NCI-H1436 treated with DMSO at 0.1 percent for 48 hours (cell line): ENCODE measurements at places on chromosomes 7 and 10.

DNA sequence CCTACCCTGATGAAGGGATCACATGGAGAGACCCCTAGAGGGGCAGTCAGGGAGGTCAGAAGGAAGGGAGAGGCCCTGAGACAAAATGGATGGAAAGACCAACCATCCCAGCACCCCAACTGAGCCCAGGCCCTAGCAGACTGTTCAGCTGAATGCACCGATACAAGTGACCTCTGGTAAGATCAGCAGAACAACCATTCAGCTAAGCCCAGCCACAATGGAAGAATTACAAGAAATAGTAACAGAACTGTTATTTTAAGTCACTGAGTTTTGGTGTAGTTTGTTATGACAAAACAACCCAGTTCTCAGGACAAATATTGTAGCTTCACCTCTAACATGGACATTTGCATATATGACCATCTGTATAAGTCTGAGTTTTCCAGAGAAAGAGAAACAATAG is 210.4 kb upstream of the SVIL start:
- no peak for DNase-seq

DNA sequence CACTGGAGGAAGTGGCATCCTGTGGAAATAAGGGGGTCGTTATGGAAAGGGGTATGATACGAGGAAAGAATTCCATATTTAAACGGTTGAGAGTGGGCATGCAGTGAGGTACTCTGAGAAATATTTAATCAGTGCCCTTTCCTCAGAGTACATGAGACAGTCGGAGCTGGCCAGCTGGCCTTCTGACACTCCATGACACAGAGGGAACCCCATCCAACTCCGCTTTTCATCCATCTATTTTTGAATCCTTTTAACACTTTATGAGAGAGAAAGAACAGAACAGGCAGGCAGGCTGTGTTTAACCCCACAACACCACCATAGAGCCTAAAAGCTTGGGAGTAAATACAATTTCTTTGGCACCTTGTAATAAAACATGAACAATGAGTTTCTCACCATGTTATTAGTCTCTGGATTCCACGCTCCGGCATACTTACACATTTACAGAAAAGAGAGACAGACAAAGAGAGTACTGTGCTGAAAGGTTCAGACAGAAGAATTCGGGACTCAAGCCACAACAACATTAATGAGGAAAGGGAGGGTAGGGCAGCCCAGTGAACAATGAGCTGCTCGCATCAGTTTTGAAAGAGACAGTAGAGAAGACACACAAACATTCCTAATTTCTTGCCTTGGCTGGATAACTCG is 124.2 kb upstream of the PDLIM1 start:
- DNase-seq: no peak

- no peak for DNase-seq
Observed at GRCh38 chr7:148337246-148337965, 253.2 kb upstream of the C7orf33 start.

DNA sequence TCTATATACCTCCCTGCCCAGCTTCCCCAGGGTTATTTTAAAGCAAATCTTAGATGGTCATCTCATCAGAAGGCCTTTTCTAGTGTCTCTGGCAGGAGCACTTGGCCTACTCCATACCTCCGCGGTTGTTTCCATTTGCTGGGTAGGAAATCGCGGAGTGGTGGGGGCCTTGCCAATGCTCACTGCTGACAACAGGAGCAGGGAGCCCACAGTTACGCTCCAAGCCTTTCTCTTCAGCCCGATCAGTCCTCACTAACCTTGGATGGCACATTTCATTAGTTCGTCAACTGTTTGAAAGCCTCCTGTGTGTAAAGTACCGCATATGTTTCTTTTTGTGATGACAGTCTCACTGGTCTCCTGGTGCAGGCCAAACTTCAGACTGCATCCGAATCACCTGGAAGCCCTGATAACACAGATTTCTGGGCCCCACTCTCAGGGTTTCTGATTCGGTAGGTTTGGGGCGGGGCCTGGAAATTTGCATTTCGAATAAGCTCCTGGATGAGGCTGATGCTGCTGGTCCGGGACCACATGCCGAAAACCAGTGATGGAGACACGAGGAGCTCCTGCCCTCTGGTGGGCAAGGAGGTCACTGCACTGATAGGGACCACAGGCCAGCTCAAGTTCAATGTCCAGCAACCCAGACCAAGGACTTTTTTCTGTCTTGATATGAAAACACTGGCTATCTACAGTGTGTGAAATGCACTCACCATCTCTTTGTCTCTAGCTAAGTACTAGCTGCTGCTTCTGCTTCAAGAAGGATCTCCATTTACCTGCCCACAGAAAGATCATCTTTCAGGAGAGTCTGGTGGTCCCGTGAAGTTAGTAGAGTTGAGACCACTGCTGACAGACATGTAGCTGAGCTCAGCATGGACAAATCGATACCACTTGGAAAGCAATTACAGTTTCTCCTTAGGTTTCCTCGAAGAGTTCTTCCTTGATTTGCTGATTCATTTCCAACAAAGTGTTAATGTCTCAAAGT is 14.0 kb downstream of the LRGUK start:
- no peak for DNase-seq

GRCh38 chr7:45401155-45401554 is 173.0 kb upstream of the ADCY1 start:
- DNase-seq: no peak

GRCh38 chr7:132771301-132771730 is 195.0 kb upstream of the PLXNA4 start:
- no peak for DNase-seq

- no peak for DNase-seq
Observed at GRCh38 chr7:25105911-25106310, 19.1 kb downstream of the CYCS start.

GRCh38 chr10:49649936-49650723 is 29.3 kb upstream of the C10orf53 start:
- no peak for DNase-seq

- no peak for DNase-seq
Observed at GRCh38 chr7:121151774-121152221, 163.3 kb downstream of the CPED1 start.

DNA sequence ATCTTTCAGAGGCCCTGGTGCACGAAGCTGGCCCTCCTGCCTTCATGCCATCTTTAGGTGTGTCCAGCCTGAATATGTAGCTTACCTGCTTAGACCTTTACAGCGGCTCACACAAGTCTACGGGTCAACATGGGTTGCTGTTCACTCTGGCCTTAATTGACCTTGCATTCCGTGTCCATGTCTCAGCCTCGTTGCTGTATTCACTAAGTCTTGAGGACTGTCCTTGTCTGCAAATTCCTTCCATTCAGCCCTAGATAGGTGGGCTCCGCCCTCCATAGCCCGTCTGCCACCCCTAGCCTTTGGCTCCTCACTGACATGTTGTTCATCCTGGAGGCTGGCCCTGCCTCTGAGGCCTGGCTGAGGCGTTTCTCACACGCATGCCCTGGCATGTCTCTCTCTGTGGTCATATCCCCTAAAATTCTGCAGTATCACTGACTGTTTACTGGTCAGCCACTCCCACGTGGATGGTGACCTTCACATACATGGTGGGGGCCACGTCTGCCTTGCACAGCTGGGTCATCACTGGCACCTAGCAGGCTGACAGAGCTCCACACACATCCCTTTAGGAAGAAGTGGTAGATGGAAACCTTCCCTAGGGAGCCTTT is 394.1 kb upstream of the MKI67 start:
- no peak for DNase-seq

- no peak for DNase-seq
Observed at GRCh38 chr7:110719741-110720140, 371.2 kb upstream of the LRRN3 start.

DNA sequence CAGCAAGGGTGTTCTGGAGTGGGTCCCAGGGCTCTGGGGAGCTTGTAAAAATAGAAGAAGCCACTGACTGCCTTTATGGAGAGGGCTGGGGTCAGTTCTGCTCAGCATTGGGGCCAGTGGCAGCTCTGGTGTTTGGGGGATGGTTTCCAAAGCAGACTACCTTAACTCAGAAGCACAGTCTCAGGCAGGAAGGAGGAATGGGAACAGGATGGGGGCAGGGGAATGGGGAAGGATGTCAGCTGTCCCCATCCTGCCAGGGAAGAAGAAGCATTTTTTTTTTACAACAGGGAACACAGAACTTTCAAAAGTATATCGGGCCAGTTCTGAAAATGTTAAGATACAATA is 28.8 kb downstream of the TSPAN15 start:
- no peak for DNase-seq

GRCh38 chr7:96521068-96521894 is 188.4 kb downstream of the SEM1 start:
- no peak for DNase-seq

- no peak for DNase-seq
Observed at GRCh38 chr10:1362589-1363445, 306.6 kb downstream of the WDR37 start.

GRCh38 chr10:79400146-79401004 is 45.0 kb downstream of the ZCCHC24 start:
- DNase-seq: no peak

DNA sequence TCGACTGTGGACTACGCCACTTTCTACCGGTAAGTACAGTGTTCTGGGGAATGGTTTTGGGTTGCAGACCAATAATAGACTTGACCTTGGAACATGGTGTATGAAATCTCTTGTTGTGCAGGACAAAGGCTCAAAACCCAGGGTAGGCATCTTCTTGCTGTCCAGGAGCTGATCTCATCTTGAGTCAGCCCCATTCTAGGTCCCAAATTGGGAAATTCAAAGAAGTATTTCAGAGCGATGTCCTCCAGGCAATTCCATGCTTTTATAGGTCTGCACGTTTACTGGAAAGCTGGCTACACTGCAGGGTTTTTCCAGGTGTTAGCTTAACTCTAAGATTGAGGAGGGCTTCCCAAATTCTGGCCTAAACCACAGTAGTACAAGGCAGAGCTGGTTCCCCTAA is 180.7 kb downstream of the BMPER start:
- no peak for DNase-seq

GRCh38 chr10:89846786-89847185 is 145.4 kb downstream of the KIF20B start:
- no peak for DNase-seq

GRCh38 chr10:42864575-42864974 is 82.0 kb downstream of the BMS1 start:
- no peak for DNase-seq

- no peak for DNase-seq
Observed at GRCh38 chr10:69552268-69552667, 21.0 kb downstream of the NEUROG3 start.

- DNase-seq: no peak
Observed at GRCh38 chr10:91935886-91936285, 12.3 kb downstream of the BTAF1 start.

DNA sequence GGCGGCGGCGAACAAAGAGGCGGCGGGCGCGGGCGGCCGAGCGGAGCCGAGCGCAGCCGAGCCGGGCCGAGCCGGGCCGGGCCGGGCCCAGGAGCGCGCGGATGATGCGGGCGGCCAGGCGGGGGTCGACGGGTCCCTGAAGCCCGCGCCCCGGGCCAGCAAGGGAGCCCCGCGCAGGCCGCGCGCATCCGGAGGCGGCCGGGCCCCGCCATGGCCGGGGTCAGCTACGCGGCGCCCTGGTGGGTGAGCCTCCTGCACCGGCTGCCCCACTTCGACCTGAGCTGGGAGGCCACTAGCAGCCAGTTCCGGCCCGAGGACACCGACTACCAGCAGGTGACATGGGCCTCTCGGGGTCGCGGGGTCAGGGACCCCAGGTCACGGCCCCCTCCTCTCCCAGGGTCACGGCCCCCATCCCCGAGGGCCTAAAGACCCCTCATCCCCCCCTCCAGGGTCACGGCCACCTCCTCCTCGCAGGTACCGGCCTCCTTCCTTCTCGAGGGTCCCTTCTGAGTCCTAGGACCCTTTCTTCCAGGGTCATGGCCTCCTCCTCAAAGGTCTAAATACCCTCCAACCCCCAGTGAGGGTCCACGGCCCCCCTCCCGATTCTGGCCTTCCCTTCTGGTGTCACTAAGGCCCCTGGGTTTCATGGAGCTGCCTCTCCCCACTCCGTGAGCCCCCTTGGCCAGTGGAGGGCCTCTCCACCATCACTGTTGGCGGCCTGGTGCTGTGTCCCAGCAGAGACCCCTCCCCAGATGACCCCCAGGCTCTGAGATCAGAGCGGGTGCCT is at the start of gene TTYH3:
TTYH3 (plus strand) TSS at position 41 of the 787 bp plus-strand sequence; CDS start at position 211, 170 bp downstream.
- DNase-seq: no peak

DNA sequence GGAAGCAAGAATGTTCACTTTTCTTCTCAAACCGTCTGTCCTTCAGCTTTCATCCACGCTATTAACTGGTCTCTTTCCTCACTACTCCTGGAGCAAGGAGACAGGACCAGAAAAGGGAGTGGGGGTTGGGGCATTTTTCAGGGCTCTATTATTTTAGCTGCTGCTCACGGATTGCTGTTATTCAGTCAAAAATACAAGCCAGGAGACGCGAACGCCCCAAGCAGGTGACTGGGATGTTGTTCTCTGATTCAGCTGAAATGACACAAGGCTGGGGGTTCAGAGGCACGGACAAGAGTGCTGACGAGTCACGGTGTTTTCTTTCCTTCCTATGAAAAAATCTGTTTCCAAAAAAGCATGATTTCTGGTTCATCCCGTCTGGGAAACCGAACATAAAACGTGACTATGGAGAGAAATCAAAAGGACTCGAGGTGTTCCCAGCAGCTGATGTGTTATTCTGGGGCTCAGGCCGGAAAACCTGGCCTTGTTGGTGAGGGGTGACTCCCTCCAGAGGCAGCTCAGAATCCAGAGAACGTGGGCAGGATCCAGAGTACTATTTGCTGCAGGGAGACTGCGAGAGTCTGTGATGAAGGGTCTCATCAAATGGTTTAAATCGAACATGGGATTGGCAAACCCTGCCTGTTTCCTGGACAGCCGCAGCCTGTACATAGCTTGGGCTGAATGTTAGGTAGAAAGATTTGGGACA is 3.5 kb upstream of the INHBA start:
- DNase-seq: no peak

GRCh38 chr10:46092524-46093081 is 46.5 kb upstream of the MSMB start:
- no peak for DNase-seq

- no peak for DNase-seq
Observed at GRCh38 chr10:51788273-51788672, 88.9 kb upstream of the CSTF2T start.

GRCh38 chr10:100469756-100470155 is 6.9 kb downstream of the WNT8B start:
- no peak for DNase-seq

DNA sequence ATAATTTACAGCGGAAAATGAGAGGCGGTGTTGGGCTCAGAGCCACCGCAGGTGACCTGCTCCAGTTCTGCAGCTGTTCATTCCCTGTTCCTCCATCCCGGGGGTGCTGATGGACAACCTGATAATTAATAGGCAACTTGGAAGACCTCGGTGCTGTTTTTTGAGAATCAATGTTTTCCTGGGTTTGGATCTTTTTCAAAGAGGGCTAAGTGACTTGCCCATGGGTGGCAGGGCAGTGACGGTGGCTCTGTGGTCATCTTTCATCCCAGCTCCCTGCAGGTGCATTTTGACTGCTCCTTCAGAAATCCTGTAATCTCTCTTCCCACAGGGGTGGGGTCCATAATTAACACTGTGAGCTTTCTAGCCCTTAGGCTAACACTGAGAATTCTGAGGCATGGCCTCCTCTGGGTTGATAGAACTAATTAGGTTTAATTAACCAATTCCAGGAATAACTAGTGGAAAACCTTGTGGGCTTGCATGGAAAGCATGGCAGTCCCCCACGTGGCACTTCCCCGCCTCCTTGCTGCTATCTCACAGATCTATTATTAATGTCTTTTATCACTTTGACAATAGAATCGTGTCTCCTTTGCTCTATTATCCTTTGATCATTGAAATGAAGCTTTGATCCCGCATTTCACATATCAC is 217.9 kb downstream of the GLRX3 start:
- no peak for DNase-seq

GRCh38 chr10:27635699-27636270 is 109.8 kb downstream of the MKX start:
- no peak for DNase-seq

GRCh38 chr10:22978918-22979317 is 51.1 kb downstream of the ARMC3 start:
- no peak for DNase-seq

GRCh38 chr10:32308027-32308603 is 38.8 kb downstream of the EPC1 start:
- DNase-seq: no peak
